ENCODE measurements at places on chromosomes 13 and 19. TPM values are rescaled to one million over a fixed set of nuclear protein-coding genes. Genes with fewer than 3 reads are reported as not detected.

DNA sequence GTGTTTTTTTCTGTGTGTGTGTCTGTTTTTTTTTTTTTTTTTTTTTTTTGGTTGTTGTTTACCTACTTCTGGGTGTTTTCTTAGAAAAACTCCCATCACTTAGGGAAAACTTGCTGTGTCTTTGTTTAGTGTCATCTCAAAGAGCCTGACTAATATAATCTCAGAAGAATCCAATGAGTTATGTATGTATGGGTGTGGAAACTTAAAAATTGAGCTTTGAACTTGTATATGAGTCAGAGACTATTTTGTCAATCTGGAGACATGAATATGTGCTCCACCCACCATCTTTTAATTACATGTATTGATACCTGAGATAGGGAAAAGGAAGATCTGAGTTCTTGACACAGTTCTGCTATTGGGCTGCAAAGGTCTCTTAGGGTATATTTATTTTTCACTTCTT lies 140.7 kb upstream of the SPRY2 start:
- DNase-seq, result no peak

DNA sequence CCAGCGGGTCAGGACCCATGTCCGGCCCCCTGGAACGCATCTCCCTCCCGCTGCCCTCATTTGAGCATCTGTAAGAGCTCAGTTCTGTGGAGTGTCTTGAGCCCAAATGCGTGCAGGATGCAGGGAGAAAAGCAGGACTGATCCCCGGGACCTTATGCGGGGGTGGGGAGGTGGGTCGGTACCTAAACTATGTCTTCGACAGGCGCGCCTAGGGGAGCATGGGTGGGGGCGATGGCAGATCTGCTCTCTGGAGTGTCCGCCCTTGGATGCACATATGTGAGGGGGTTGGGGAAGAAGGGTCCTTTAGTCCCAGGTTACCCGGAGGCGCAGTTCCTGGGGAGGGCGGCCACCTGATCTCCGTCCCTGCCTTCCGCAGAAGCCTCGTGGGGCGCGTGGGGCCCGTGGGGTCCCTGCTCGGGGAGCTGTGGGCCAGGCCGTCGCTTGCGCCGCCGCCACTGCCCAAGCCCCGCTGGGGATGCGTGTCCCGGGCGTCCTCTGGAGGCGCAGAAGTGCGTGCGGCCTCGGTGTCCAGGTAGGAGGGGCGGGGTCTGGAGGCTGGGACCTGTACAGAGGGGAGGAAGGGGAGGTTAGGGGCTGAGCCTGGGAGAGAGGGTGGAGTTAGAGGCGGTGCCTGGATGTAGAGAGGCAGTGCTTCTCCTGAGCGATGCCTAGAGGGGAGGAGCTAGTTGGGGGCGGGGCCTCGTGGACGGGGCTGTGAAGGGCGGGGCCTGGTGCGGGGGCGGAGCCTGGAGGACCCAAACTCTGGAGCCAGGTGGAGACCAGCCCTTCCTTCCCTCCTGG lies 2.9 kb downstream of the CILP2 start:
- DNase-seq, result no peak

GRCh38 chr19:31099515-31100205 lies 249.6 kb downstream of the TSHZ3 start:
- no peak for DNase-seq

DNA sequence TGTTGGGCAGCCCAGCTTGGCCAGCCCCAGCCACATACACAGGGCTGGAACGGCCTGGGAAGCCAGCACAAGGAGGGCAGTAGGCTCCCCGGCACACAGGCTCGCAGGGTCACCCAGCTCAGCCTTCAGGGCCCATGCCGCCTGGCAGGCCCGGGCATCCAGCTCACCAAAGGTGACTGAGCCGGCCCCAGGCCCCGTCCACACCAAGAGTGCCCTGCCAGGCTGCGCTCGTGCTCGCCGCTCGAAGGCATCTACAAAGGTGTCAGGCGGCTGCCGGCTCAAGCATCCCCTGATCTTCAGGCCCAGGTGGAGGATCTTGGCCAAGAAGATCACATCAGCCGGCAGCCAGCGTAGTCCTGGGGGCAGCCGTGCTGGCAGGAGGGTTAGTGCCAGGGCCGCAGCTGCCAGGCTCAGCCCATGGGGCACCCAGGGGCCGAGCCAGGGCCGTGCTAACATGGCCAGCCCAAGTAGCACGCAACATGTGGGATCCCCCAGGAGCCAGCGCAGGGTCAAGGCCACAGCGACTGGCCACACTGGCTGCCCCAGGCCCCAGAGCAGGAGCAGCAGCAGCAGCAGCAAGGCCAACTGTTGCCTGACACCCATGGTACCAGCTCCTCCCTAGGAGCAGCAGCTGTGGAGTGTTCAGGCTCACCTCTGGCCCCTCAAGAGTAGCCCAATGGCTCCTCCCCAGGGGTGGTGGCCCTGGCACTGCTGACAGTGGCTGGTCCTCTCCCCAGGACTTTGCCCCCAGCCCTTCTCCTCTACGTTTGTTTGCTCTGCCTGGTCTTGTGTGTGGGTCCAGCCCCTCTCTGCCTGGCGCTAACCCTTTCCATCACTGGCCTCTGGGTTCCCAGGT lies at the start of gene SLC27A5:
SLC27A5 (minus strand) TSS at position 640 of the 856 bp plus-strand sequence; CDS start at position 603, 37 bp downstream.
- DNase-seq, result no peak

GRCh38 chr19:38709671-38710415 lies 34.4 kb downstream of the CAPN12 start:
- DNase-seq, result no peak

DNA sequence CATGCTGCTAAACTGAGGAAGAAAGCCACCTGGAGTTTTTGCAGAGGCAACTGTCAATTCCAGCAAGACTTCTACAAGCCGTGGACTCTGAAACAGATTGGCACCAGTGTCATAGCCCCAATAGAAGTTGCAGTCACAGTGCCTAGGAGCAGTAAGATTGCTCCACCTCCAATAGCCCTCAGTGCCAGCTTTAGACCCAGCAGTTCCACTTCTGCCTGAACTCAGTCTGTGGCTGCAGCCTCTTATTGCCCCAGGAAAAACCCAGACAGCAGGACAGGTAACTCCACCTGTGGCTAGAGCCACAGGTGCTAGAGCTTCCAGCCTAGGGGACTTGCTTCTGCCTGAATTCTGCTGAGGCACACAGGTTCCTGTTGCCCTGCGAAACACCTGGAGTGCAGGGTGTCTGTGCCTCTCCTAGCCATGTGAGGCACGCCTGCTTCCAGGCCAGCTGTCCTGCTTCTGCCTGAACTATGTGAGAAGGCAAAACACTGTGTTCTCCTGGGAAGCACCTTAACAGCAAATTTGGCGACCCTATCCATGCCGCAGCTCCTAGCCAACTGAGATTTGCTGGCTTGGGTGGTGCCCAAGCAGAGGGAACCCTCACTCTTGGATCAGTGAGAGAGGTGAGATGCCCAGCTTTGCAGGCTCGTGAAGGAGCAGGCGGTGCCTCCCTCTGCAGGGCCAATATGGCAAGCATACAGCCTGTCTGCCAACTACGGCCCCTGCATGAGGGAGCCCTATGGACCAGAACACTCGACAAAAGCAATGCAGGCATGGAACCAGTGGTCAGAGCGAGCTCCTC lies 607.6 kb downstream of the PCDH17 start:
- no peak for DNase-seq

GRCh38 chr19:44726465-44726864 lies 22.0 kb upstream of the BCL3 start:
- no peak for DNase-seq

- DNase-seq, result no peak
These were observed 37.1 kb downstream of the ZNF146 start for GRCh38 chr19:36252047-36252446.

DNA sequence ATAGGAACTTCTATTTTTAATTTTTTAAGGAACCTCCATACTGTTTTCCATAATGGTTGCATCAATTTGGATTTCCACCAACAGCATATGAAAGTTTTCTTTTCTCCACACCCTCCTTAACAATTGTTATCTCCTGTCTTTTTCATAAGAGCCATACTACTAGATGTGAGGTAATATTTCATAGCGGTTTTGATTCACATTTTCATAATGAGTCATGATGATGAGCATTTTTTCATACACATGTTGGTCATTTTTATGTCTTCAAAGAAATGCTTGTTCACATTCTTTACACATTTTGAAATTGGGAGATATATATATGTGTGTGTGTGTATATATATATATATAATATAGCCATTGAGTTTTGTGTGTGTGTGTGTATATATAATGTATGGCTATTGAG lies 420.3 kb upstream of the PCDH9 start:
- no peak for DNase-seq

DNA sequence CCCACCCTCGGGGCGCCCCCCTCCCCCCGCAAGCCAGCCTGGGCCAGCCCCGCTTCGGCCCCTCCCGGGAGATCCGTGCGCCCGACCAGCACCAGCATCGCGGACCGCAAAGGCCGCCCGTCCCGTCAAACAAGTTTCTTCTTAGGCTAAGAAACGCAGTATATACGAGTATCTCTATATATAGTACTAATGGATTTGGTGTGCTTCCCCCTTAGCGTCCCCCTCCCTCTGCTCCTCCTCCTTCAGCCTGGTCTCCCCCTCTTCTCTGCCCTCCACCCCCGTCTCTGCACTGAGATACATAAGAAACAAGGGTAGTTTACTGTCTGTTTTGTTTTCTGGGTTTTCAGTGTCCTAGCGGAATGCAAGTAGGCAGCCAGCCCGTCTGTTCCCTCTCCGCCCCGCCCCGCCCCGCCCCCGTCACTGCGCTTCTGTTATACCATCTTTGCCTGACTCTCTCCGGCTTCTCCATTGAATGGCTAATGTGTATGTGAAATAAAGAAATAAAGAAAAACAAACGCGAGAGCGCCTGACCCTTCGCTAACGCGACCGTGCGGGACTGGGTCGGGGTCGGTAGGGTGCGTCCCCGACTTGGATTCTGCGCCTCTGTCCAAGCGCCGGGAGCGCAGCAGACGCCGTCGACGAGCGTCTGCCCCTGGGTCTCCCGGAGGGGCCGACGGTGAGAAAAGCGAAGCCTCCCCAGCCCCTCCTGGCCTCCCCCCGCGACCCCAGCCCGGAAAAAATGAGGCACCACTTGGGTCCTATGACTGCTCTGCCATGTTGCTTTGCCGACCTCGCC lies 4.2 kb downstream of the LYL1 start:
- DNase-seq, result no peak

GRCh38 chr19:30447553-30447870 lies 75.3 kb downstream of the ZNF536 start:
- no peak for DNase-seq

INAFM1 gene
- 18.0 TPM for total RNA-seq

TUBA3C gene
- total RNA-seq, result not detected

OR7D2 gene
- total RNA-seq, result not detected

IL17D gene
- total RNA-seq, result 2.4 TPM
